ENCODE measurements at places on chromosomes 5 and 9.

GRCh38 chr5:11483630-11484029, 420.6 kb downstream of the CTNND2 start:
- no peak for DNase-seq

- DNase-seq, result no peak
These were observed 480 bp upstream of the CCDC69 start for GRCh38 chr5:151224372-151224771.

DNA sequence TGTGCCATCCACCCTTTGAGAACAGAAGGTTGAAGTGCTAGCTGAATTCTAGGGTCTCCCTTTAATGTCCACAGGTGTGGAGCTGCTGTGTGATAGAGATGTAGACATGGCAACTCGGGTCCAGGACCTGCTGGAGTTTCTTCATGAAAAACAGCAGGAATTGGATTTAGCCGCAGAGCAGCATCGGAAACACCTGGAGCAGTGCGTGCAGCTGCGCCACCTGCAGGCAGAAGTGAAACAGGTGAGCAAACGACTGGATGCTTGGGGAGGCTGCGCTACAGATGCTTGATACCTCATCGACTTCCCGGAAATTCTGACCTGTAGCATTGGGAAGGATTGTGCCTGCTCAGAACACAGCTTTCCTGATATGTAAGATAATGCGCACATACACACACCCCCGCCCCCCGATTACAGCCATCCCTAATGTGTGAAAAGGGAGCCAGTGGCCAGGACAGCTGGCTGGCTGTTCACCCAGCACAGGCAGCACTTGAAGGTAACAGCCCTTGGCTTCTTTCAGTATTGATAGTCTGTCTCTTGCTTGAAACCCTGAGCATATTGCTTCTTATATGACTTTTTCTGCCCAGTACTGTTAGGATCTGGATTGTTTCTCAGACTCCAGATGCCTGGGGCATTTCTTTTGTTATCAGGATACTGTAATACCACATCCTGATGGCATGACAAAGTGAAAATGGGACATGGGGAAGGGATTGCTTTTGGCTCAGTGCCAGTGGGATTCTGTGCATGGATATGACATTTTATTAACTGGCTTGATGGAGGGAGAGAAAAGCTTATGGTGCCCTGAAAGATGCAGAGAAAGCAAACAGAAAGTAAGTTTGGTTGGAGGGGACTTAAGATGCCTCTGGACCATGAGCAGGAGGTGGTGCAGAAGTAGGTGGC, 216.8 kb upstream of the OTULINL start:
- DNase-seq, result no peak

DNA sequence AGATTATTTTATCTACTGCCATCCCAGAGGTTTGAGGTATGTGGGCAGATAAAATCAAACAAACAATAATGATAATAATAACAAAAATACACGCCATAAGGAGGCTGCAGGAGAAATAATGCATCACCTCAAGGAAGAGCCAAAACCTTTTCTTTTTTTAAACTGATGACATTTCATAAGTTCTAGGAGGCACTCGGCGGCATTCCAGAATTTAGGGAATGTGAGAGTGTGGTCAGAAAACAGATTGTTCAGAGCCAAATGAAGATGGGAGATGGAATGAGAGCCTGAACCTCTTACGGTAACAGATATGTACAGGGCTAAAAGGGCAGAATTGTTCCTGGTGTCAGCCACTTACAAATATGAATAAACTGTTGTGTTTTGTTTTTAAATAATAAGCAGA, 615.0 kb upstream of the CHD1 start:
- DNase-seq, result no peak

- DNase-seq, result no peak
These were observed 374.2 kb downstream of the MAN2A1 start for GRCh38 chr5:110063640-110064602.

DNA sequence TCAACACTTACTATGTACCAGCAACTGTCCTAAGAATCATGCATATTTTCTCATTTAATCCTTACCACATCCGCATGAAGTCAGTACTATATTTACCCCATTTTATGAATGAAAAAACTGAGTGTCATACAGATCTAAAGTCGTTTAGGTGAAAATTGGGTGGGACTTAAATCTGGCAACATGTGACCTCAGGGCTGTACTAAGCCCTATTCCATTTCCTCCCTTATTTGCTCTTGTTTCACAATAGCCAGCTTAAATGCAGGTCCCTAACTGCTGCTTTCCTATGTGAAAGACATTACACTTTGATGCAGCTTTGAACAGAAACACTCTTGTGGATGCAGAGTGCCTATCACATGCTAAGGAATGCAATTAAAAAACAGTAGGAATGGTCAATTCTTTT, 2.5 kb upstream of the RAB14 start:
- no peak for DNase-seq

DNA sequence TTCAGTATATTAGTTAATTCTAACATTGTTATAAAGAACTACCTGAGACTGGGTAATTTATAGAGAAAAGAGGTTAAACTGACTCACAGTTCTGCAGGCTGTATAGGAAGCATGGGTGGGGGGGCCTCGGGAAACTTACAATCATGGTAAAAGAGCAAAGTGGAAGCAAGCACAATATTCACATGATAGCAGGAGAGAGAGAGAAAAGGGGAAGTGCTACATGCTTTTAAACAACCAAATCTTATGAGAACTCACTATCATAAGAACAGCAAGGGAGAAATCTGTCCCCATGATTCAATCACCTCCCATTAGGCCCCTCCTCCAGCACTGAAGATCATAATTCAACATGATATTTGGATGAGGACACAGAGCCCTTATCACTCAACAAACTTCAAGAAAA, 324.9 kb downstream of the ZNF608 start:
- DNase-seq, result no peak

DNA sequence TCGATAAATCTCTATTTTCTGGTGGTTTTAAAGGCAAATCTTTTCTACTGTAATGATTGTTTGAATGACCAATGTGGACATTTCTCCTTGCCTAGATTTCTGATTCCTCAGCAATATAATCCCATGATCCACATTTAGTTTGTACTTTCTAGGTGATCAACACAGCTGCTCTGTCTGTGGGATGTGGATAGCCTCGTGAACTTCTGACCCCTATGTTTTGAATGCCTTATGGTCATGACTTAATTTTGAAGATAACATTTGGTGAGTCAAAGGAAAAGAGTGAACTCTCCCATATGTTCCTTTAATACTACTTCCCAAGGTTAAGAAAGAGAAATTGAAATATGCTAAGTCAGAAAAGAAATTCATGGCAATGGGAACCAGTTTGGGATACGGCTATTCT, 147.5 kb downstream of the CAVIN4 start:
- DNase-seq, result no peak

DNA sequence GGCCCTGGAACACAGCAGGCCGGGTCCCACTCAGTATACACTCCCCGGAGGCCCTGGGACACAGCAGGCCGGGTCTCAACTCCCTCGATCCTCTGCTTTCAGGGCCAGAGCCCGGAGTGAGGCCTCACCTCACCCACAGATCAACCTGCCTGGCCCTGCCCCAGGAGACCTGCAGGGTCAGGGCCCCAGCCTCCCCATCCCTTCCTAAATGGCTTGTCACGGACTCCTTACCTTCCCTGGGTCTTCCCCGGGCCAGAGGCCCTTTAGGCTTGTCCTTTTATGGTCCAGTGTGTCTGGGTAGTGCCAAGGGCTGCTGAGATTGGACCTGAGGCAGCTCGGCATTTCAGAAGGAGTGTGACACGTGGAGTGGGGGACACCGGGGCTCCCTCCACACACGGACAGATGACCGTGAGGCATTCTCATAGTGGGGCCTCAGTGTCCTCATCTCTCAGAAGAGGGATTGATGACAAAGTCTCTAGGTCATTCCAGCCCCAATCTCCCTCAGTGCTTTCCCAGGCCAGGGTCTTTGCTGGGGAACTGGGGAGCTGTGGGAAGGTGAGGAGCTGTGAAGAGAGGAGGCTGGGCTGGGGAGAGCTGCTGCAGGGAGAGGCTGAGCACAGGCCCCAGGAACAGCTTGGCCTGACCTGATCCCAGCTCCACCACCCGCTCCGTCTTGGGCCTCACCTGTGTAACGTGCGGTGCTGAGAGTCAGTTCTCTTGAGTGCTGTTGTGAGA, 18.0 kb upstream of the PLEKHG4B start:
- no peak for DNase-seq

DNA sequence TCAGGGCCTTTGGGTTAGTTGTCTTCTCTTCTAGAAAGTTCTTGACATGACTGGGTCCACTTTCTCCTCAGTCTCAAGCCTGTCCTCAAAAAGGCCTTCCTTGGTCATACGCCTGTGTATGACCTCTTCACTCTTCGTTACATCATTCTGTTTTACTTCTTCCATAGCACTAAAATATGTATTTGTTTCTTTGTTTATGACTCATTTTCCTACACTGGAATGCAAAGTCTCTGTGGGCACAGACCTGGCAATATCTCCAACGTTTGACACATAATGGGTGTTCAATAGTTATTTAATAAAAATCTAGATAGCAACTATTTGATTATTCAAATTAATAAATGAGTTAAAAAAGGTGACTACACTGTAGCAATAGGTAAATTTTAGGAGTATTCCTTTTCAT, 85.1 kb downstream of the YIPF5 start:
- DNase-seq, result no peak
